ENCODE measurements at places on chromosomes 3 and 15. TPM values are rescaled to one million over a fixed set of nuclear protein-coding genes. Genes with fewer than 3 reads are reported as not detected.

Gene KPNA4
- total RNA-seq = 81.7 TPM

DNA sequence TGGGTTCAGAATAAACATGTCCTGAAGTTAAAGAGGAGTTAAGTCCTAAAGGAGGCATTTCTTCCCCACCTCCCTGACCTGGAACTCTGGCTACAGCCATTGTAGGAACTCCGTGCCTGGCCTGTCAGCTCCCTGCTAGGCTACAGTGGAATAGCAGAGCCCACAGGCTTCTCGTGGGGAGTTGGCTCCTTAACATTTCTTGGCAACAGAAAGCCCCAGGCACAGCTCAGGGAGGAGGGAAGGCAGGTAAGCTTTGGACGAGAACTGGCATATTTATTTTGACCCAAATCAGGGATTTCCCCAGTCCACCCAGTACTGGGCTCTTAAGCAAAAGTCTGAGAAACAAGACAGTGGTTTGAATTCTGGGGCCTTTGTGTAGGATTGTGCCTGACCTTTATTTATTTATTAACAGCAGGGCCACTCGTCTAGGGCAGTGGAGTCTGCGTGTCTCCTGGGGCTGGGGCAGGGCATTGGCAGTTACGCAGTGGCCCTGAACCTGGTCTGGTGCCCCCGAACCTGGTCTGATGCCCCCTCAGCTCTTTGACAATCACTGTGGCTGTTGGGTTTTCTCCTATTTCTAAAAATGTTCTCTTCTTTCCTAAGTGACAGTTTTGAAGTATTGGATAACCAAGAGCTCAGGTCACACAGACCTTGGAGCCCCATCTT is 7.9 kb upstream of the ISG20 start:
- no peak for DNase-seq

DNA sequence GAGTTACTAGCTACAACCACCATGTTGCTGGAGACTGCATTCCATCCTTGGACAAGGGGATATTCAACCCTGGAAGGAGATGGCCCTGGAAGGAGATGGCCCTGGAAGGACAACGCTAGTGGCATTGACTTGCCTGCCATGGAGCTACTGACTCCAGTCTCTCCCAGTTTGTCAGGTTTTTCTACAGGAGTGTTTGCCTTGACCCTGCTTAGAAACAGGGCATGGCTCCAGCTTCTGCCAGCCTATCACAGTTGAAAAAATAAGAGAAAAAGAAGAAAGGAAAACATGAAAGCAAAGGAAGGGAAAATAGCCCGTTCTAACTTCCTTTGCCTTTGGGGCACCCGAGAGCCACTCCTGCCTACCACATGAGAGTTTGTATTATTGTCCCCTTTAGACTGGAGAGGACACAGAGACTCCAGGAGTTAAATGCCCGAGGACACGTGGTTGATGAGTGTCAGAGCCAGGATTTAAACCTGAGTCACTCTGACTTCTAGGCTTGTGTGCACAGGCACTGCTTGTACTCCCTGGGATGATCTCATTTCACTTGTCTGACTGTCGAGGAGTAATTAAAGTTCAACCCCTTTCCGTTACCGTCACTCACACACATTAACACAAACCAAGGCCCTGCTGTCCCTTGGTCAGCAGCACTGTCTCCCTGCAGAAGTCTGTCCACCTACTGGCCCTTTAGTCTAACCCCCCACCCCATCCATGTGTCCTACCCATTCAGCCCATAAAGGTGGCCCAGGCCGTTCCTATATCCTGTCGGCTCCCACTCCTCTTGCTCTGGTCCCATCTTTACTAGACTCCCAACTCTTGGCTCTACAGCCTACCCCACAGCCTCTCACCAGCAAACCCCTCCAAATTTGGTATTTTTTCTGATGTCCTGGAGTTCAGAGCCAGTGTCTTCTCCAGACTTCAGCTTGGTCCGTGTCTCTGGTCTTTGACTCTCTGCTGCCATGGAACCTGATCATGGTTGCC is 46.1 kb downstream of the C2CD4A start:
- DNase-seq = no peak

DNA sequence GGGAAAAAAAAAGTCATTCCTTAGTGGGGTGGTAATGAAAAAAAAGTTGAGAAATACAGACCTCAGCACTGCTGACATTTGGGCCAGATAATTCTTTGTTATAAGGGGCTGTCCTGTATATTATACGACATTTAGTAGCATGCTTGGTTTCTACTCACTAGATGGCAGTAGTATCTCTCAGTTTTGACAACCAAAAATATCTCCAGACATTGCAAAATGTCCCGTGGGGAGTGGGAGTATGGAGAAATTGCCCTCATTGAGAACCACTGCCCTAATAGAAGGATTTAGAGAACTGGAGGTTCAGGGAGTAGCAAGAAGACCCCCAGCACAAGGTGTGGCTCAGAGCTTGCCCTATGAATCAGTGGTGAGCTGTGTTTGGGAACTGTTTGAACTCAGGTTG is 28.6 kb upstream of the TEX264 start:
- no peak for DNase-seq

GRCh38 chr3:184188080-184188479 is 2.1 kb downstream of the ABCF3 start:
- DNase-seq = no peak
